GM20000 (cell line): ENCODE measurements at places on chromosomes 16 and 17.

GRCh38 chr17:61338000-61338798 is 61.4 kb upstream of the TBX2 start:
- DNase-seq, result no peak

DNA sequence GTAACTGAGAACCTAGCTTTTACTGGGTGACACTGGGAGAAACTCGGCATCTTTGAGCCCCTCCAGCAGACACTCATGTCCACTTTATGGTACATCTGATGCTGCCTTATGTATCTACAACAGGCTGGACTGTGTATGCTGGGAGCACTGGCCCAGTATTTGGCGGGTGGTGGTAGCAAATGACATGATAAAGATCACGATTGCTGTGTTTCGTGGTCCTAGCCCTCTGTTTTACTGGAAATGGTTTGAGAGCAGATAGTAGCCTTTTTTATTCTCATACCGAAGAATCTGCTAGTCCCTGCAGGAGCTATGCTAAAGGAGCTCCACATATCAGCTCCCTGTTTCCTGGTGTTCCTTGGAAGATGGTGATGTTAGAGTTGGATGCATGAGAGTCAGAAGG is 150.3 kb downstream of the CCDC182 start:
- no peak for DNase-seq

GRCh38 chr17:5672141-5672540 is 87.8 kb upstream of the NLRP1 start:
- no peak for DNase-seq

DNA sequence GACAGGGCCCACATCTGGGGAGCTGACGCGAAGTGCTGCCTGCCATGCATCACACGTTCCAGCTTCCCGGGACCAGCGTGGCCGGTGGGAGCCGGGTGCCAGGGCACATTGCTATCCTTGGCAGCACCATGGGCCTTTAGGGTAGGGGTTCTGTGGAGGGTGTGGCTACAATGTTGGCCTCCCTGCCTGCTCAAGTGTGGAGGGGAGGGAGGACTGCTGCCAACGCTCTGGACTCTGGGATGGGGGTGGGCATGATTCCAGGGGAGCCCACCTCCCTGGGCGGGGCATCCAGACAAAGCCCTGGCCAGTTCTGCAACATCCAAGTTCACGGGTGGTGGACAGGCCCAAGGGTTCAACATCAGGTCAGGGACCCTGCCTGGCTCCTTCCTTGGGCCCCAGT is 13.9 kb downstream of the GRB7 start:
- no peak for DNase-seq

- no peak for DNase-seq
Measured at GRCh38 chr17:73533127-73533526, 111.1 kb downstream of the SDK2 start.

- no peak for DNase-seq
Measured at GRCh38 chr16:56769677-56770076, 39.7 kb downstream of the NUP93 start.

- DNase-seq, result no peak
Measured at GRCh38 chr17:32525122-32525521, 38.3 kb downstream of the CDK5R1 start.

DNA sequence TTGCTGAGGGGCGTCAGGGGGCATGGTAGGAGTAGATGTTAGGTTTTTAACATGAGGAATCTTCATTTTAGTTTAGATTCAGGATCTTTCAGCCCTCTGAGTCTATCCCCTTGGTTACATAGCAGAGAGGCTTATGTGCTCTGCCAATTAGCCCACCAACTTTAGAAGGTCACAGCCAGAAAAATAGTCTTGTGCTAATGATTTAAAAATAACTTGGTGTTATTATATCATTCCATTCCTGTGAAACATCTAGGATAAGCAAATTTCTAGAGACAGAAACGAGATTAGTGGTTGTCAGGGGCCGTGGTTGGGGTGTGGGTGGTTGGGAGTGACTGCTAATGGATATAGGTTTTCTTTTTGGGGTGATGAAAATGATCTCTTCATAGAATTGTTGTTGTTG is 183.7 kb downstream of the SNX29 start:
- DNase-seq, result no peak

DNA sequence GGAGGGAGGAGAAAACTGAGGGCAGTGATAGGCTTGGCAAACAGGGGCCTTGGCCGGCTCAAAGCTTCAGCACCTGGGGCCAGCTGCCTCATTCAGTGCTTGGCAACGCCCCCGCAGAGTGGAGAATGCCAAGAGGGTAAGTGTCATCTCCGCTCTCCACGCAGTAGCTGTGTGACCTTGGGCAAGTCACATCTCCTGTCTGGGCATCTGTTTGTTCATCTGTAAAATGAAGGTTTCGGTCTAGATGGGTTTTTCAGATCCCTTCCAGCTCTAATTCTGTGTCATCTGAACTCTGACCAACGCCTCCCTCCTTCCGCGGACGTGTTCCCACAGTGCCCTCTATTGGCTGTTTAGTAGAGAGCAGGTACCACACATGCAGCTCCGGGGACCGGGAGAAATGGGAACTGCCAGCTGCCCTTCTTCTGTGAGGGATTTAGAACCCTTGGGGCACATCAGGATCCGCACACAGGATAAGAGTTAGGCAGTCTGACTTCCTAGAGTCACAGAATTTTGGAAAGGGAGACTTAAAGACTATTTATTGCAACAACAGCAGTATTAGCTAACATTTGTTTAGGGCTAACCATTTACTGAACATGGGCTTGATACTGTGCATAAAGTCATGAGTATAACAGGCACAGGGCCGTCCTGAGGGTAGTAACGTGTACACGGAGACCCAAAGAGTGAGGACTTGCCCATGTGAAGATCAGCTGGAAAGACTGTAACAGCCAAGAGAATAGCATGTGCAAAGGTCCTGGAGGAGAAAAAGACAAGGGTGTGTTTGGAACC is 26.8 kb downstream of the GP2 start:
- peak; percentile 67 for DNase-seq

DNA sequence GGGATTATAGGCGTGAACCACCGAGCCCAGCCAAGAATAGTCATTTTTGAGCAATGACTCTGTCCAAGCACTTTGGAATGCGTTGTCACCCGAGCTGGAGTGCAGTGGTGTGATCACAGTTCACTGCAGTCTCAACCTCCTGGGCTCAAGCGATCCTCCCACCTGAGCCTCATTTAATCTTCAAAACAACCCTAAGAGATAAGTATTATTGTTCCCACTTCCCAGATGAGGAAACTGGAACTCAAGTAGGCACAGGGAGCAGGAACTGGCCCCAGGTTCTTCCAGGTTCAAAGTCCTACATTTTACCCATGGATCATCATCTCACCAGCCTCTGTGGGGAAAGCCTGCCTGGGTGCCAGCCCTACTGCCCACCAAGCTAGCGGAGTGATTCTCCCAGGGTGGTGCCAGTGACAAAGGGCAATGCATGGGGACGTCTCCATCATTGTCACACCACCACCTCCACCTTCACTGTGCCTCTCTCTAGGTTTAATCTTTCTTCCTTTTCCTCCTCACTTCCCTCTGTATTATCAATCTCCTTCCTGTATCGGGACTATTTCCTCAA is 11.3 kb upstream of the RNF157 start:
- DNase-seq, result no peak

DNA sequence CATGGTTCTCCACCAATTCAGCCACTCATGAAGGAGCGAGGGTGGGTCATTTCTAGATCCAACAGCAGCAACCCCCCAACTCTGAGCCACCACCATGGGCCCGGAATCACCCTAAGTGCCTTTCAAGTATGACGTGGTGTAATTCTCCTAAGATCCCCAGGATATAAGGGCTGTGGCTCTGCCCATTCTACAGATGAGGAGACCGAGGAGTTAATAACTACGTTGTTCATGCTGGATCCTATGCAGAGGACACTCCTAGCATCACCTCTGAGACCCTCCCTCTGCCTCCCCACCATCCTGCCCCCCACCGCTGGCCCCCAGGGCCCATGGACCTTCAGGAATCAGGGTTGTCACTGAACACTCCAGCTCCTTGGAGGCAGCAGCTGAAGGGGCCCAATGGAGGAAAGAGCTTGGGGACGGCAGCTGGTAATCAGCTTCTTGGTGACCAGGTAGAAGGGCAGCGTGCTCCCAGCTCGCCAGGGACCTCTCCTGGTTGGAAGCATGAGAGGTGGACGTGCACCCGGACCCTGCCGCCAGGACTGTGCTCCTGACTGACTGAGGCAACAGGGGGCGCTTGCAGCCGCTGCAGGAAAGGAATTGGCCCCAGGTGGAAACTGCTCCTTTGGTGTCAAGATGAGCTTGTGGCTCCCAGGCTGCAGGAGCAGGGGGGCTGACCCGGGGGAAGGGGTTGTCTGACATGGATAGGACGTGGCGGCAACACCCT is 28.2 kb upstream of the CACNG1 start:
- DNase-seq, result no peak

DNA sequence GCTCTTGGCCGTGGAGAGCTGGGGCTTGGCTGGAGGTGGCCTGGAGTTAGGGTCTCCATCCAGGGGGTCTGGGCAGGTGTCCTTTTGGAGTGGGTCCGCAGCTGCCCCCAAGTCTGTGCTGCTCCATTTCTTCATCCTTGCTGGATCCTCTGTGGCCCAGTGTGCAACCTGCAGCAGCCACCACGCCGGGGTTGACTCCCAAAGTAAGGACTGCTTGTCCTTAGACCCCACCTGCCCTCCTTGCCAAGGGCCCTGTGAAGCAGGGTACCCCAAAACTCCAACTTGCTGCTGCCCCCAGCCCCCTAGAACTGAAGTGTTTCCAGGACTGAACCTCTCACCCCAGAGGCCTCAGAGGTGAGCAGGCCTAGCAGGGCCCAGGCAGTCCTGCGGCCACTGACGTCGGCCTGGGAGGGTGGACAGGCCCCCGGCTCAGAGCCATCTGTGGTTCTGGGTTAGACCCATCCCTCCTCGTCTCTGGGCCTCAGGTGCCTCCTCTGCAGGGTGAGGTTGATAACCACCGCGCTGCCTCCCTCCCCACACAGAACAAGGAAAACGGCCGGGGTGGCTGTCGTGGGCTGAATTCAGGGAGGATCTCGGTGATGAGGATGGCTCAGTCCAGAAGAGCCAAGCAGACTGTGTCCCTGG is 16.9 kb downstream of the TRPV1 start:
- DNase-seq, result no peak

GRCh38 chr16:68040506-68041288 is 17.6 kb downstream of the DUS2 start:
- DNase-seq, result peak; percentile 81

- DNase-seq, result no peak
Measured at GRCh38 chr17:32546031-32546444, 59.2 kb downstream of the CDK5R1 start.

DNA sequence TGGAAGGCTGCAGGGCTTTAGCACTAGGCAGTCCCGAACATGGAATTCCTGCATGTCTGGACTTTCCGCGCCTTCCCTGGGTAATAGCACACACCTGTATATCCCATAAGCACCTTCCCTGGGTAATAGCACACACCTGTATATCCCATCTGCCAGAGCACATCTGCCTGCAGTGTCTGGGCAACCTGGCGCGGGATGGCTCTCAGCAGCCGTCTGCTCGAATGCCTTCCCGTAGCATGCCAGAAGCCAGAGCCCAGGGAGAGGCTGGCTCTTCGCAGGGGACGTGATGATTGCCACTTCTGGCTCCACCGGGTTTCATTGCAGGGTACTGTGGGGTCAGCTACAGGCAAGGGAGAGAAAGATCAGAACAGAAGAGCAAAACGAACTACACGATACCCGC is 21.3 kb downstream of the MBTPS1 start:
- no peak for DNase-seq

- DNase-seq, result no peak
Measured at GRCh38 chr17:50893183-50893993, 27.2 kb upstream of the TOB1 start.

- peak; percentile 67 for DNase-seq
Measured at GRCh38 chr17:77420804-77421629, 280.2 kb downstream of the SEC14L1 start.
